Panc1 (cell line): ENCODE measurements at places on chromosomes 5 and 9. TPM values are rescaled to one million over a fixed set of nuclear protein-coding genes. Genes with fewer than 3 reads are reported as not detected.
A peak's percentile ranks its signal among the peaks of the same experiment; 100 is the strongest.

SOHLH1 gene
- total RNA-seq: not detected

SLC1A1 gene
- total RNA-seq: 0.05 TPM

IFNA2 gene
- total RNA-seq: not detected

CAVIN4 gene
- total RNA-seq: 0.82 TPM

TAF11L13 gene
- total RNA-seq: not detected

OTULINL gene
- 1.8 TPM for total RNA-seq

AGXT2 gene
- not detected for total RNA-seq

MARCHF3 gene
- 3.0 TPM for total RNA-seq

GRCh38 chr5:116605310-116606070 lies 30.9 kb upstream of the SEMA6A start:
- DNase-seq: no peak
- no peaks in the 10 kb centered on the region for H3K4me1 ChIP-seq
- no peak overlapping the region for H3K27ac ChIP-seq
- H3K4me3 ChIP-seq: no peak overlapping the region
- no peaks in the 10 kb centered on the region for H3K27me3 ChIP-seq

DNA sequence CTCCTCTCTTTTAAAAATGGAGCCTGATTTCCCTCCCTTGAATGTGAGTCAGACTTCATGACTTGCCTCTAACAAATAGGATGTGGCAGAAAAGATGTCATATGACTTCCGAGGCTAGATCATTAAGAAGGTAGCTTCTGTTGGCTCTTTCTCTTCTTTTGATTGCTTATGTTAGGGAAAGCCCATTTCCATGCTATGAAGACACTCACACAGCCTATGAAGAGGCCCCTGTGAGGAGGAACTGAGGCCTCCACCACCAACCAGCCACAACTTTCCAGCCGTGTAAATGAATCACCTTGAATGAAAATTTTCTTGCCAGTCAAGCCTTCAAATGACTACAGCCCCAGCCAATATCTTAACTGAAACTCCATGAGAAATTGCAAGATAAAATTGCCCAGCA lies 413.4 kb downstream of the TMEM38B start:
- no peaks in the 10 kb centered on the region for H3K4me1 ChIP-seq
- H3K4me3 ChIP-seq: no peak overlapping the region
- H3K27me3 ChIP-seq: no peaks in the 10 kb centered on the region
- no peaks in the 10 kb centered on the region for H3K36me3 ChIP-seq

- peaks cover 18% of the 10 kb centered on the region for H3K27me3 ChIP-seq
- DNase-seq: no peak
- 0 out of 2 replicates have a peak overlapping the region, but pooled peaks have one; percentile 2 for H3K4me3 ChIP-seq
Measured at GRCh38 chr9:126514037-126514821, 99.5 kb upstream of the LMX1B start.

DNA sequence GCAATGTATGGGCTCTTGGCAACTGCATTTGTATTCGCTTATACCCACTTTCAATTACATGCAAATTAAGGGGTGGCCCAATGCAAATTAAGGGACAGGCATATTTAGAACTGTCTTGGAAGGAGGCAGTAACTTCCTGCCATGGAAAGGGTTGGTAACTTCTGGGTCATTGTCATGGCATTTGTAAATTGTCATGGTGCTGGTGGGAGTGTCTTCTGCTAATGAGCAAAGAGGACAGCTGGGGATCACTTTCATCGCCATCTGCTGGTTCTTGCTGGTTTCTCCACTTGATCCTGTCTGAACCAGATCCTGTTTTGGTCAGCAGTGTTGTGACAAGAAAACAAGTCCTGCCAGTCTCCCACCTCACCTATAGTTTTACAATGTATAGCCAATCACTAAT lies 23.3 kb upstream of the UGT3A2 start:
- no peak for DNase-seq
- no peak overlapping the region for H3K27ac ChIP-seq
- 0 out of 2 replicates have a peak, but pooled peaks cover 2% of the 10 kb centered on the region for H3K27me3 ChIP-seq
- no peaks in the 10 kb centered on the region for H3K36me3 ChIP-seq
- no peak overlapping the region for H3K4me3 ChIP-seq

DNA sequence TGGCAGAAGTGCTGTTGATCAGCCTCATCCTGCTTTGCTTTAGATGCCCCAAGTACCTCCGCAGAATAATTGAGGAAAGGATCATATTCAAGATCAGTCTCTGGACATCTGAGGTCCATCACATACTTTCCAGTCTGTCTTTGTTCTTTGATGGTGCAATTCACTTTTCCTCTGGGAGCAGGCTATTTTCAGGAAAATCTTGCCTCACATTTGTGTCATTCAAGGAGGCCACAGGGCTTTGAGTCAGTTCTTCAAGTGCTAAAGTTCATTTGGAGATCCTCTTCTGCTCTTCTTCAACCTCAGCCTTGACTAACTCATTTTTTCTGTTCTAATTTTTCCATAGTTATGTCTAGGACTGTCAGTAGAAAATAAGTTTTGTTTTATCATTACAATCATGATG lies 18.6 kb downstream of the EQTN start:
- H3K27me3 ChIP-seq: no peaks in the 10 kb centered on the region
- no peak overlapping the region for H3K4me3 ChIP-seq
- H3K36me3 ChIP-seq: no peaks in the 10 kb centered on the region
- no peaks in the 10 kb centered on the region for H3K4me1 ChIP-seq
- DNase-seq: no peak
- no peak overlapping the region for H3K27ac ChIP-seq

DNA sequence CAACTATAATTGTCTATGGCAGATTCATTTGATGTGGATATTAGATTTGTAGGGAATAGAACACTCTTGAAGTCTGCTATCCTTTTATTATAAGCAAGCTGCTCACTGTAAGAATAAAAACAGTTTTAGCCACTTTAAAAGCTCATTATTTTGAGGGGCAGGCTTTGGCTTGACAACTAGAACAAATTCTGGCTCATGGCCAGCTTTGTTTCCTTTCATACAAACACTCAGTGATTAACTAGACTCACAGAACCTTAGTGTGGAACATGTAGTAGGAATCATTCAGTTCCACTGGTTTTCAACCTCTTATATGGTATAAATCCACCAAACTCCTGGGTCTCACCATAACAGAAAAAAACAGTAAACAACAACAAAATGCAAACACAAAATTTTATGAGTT lies 27.4 kb upstream of the CEP120 start:
- no peak overlapping the region for H3K27ac ChIP-seq
- no peaks in the 10 kb centered on the region for H3K4me1 ChIP-seq
- no peak for DNase-seq
- peaks cover 6% of the 10 kb centered on the region; the same call in 1 of the 2 replicates for H3K27me3 ChIP-seq

DNA sequence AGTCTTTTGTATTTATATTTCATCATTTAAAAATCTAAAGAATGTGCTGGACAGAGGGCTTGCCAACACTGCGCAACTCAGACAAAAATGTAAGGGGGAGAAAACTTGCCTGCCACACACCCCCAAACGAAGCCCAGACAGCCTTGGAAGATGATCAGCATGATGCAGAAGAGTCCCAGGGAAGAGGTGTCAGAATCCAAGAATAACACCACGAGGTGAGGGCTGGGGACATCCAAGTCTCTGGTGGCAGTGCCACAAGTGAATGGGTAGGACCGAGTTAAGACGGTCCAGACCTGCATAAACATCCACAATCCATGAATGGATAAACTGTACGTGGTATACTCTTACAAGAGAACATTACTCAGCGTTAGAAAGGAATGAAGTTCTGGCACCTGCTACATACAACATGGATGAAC lies 10.4 kb downstream of the EPB41L4B start:
- no peak overlapping the region for H3K4me3 ChIP-seq
- H3K27me3 ChIP-seq: no peaks in the 10 kb centered on the region
- peaks cover 65% of the 10 kb centered on the region for H3K4me1 ChIP-seq
- no peaks in the 10 kb centered on the region for H3K36me3 ChIP-seq
- no peak for DNase-seq

DNA sequence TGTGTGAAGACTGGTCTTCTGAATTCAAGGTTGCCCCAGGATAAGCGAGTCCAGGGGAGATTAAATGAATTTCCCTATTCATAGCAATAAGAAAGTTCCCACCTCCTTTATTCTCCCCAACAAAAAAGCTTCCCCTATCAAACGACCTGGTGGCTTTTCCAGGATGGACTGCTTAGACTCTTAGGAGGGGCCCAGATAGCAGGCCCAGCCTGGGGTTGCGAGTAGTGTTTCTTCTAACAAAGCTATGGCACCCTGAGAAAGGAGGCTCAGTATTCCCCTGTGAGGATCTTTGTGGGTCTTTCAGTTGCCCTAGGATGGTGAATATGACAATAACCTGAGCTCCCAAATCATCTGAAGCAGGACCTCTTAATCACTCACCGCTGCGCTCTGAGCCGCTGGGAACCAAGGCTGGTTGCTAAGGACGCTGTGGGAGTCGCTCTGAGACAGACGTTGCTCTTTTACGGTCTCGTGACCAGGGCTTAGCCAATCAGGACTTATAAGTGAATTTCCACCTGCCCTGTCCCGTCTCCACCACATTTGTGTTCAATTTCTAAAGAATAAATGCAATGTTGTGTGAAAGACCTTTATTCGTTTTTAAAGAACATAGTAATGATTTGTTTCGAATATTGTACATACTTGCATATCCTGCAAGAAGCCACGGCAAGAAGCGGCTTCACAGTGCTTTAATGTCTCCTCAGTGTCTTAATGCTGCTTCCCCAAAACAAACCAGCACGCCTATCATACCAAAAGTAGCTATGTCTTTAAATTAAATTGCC lies at the start of gene TMEM232:
TSS of gene TMEM232 (minus strand) at position 423 of the 776 bp plus-strand sequence. CDS start 59,319 bp downstream, outside the sequence.
- H3K4me1 ChIP-seq: no peaks in the 10 kb centered on the region
- H3K36me3 ChIP-seq: no peaks in the 10 kb centered on the region
- H3K27ac ChIP-seq: no peak within 1 kb of the TSS
- peaks cover 2% of the 10 kb centered on the region; the same call in 1 of the 2 replicates for H3K27me3 ChIP-seq

- no peak for DNase-seq
- H3K4me3 ChIP-seq: no peak overlapping the region
- H3K27me3 ChIP-seq: no peaks in the 10 kb centered on the region; the same call in 1 of the 2 replicates
- no peak overlapping the region for H3K27ac ChIP-seq
- no peaks in the 10 kb centered on the region for H3K4me1 ChIP-seq
Measured at GRCh38 chr5:52419357-52419756, 368.4 kb upstream of the ITGA1 start.

GRCh38 chr9:4180907-4181605 lies 118.8 kb downstream of the GLIS3 start:
- no peak for DNase-seq
- H3K4me1 ChIP-seq: no peaks in the 10 kb centered on the region
- no peak overlapping the region for H3K4me3 ChIP-seq

DNA sequence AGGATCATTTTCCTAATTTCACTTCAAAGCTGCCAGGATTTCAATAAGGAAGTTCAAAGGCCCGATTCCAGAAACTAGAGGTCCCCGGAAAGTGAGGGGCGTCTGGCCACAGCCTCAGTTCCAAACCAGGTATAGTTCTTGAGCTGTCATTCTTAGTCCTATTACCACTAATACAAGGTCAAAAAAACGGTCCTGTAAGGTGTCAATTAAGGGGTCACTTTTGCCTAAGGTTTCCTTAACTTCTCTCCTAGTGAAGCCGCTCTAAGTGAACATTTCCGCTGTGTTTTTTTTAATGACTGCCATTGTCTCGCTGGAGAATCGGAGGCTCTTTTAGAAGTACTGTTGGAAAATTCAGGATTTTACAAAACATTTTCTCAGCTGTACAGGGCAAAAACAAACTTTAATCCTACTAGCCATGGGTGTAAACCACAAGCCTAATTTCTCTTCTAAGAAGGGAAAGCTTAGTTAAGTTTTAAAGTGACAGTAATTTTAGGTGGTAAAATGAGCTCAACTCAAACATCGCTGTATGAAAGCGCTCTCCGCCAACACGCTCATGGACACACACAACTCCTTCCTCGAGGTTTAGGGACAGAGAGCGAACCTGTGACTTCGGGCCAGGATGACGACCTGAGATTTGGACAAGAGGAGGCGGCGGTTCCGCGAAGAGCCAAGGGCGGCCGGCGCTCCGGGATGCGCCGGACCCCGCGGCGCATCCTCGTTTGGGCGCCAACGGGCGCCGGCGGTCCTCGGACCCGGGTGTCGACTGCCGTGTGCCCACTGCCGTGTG lies 76.7 kb upstream of the IFNE start:
- peak overlapping the region; percentile 74 for H3K4me3 ChIP-seq
- no peaks in the 10 kb centered on the region for H3K27me3 ChIP-seq
- peaks cover 10% of the 10 kb centered on the region for H3K36me3 ChIP-seq
- peak overlapping the region; percentile 99 for H3K27ac ChIP-seq

- H3K4me3 ChIP-seq: no peak overlapping the region
- no peaks in the 10 kb centered on the region for H3K27me3 ChIP-seq
- no peaks in the 10 kb centered on the region for H3K4me1 ChIP-seq
- no peak for DNase-seq
- no peak overlapping the region for H3K27ac ChIP-seq
- no peaks in the 10 kb centered on the region for H3K36me3 ChIP-seq
Measured at GRCh38 chr5:109601736-109602135, 88.0 kb upstream of the MAN2A1 start.

DNA sequence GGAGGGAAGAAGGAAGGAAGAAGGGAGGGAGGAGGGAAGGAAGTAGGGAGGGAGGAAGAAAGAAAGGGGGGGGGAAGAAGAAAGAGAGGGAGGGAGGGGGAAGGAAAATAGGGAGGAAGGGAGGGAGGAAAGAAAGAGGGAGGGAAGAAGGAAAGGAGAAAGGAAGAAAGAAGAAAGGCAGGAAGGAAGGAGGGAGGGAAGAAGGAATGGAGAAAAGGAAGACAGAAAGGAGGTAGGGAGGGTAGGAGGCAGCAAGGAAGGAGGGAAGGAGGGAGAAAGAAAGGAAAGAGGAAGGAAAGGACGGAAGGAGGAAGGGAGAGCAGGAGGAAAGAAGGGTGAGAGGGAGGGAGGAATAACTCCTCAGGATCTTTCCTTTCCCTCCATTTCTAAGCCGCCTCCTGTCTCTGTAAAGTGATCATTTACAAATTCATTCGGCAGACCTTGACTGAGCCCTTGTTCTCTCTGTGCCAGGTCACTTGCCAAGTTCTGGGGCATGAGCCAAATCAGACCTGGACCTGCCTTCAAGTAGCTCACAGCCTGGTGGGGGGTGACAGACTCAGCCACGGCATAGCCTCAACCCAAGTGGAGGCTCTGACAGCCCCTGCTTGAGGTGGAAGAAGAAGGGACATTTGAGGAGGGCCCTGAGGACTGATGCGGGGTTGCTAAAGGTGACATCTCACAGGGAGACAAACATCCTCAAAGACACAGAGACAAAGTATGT lies 69.0 kb upstream of the HRH2 start:
- H3K36me3 ChIP-seq: no peaks in the 10 kb centered on the region
- no peaks in the 10 kb centered on the region for H3K4me1 ChIP-seq
- no peak for DNase-seq
- H3K27ac ChIP-seq: no peak overlapping the region

- H3K27me3 ChIP-seq: no peaks in the 10 kb centered on the region
- no peak overlapping the region for H3K27ac ChIP-seq
- H3K4me1 ChIP-seq: no peaks in the 10 kb centered on the region
- H3K4me3 ChIP-seq: no peak overlapping the region
Measured at GRCh38 chr9:78089111-78089510, 57.5 kb upstream of the GNAQ start.
